ENCODE measurements at places on chromosomes 6 and 20.

DNA sequence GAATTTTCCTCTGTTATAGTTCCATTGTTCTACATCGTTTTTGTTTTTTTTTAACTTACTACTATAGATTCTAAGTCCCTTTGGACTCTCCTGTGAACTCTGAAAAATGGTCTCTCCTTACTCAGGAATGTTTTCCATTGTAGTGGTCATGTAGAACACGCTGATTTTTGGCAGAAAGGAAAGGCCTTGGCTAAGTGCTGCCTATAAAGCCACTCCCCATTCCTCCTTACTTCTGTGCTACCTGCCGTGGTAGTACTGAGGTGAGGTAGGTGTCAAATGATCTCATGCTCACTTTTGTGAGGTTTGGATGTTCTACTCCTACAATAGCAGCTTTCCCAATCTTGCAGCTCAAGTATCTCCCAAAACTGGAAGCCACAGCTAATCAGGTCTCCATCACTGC is 270.7 kb downstream of the SLC35F1 start:
- no peak for DNase-seq

DNA sequence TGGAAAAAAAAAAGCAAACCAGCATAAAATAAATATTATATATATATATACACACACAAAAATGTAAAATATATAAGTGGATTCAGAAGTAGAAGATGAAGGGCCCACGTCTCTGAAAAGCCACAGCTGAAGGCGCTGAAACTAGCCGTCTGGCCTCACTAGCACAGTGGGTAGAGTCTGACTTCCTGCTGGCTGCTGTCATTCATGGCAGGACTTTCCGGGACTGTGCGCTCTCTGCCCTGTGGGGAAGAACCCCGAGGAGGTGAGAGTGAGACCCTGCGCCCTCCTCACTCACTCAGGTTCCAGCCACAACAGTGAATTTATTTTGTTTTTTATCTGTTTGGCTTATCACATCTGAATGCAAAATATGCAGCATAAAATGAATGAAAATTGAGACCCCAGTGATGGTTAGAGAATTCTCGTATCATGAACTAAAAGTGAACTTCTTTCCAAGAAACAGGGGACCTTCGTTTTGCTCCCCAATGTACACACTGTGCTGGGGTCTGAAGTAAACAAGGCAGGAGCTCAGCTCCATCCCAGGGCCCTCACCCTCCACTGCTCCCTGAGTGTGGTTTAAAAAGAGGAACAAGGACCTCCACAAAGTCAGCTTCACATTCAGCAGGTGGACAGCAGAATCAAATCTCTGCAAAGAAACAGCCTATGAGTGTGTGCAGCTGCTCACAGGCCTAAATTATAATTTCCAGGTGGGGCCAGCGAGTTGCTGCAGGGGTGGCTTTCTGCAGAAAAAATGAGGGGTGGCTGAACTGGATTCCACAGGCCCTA is 1.3 kb upstream of the RAMACL start:
- no peak for DNase-seq

DNA sequence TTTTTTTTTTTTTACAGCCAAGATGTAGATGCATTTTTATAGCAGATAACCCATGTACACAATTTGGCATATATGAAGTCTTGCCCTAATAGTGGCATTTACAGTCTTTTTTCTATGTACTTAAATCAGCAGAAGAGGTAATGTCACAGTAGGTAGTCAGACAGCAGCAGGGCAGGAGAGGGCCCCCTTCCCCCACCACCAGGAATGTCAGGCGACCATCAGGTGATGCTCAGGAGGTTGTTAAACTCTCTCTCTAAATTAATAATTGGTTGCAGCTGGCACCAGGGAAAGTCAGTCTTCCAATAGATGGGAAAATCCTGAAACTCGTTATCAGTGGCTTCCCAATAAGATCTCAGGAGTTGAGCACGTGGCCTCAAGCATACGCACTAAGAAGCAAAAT is 188.0 kb upstream of the ADGRB3 start:
- no peak for DNase-seq

GRCh38 chr20:59520814-59521213 is 83.5 kb upstream of the PHACTR3 start:
- no peak for DNase-seq

DNA sequence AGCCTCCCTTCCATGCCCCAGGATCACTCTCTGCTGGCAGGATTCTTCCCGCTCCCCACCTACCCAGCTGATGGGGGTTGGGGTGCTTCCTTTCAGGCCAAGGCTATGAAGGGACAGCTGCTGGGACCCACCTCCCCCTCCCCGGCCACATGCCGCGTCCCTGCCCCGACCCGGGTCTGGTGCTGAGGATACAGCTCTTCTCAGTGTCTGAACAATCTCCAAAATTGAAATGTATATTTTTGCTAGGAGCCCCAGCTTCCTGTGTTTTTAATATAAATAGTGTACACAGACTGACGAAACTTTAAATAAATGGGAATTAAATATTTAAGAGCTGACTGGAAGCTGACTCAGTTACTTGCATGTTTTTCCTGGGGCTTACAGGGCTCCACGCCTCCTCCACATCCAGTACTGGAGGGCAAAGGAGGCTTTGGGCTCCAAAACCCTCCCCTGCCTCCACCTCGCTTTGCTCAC is 24.3 kb upstream of the FANCE start:
- DNase-seq, result no peak

- DNase-seq, result no peak
Measured at GRCh38 chr20:41342474-41343464, 2.1 kb downstream of the LPIN3 start.

DNA sequence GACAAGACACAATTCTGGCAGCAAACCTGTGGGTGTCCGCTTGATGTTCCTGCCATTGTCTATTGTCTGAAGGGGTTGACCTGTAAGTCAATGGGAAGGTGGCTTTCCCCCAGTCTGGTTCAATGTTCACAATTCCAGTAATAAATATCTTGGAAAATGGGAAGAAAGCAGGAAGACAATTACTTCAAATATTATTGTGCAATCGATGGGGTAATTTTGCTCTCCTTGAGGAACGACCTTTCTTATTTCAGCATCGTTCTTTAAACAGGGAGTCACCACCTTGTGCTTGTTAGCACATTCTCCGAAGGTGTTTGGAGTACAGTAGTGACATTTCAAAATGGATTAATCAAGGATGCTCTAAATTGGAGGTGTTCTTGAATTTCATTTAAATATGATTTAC is 136.9 kb downstream of the BTBD3 start:
- no peak for DNase-seq

DNA sequence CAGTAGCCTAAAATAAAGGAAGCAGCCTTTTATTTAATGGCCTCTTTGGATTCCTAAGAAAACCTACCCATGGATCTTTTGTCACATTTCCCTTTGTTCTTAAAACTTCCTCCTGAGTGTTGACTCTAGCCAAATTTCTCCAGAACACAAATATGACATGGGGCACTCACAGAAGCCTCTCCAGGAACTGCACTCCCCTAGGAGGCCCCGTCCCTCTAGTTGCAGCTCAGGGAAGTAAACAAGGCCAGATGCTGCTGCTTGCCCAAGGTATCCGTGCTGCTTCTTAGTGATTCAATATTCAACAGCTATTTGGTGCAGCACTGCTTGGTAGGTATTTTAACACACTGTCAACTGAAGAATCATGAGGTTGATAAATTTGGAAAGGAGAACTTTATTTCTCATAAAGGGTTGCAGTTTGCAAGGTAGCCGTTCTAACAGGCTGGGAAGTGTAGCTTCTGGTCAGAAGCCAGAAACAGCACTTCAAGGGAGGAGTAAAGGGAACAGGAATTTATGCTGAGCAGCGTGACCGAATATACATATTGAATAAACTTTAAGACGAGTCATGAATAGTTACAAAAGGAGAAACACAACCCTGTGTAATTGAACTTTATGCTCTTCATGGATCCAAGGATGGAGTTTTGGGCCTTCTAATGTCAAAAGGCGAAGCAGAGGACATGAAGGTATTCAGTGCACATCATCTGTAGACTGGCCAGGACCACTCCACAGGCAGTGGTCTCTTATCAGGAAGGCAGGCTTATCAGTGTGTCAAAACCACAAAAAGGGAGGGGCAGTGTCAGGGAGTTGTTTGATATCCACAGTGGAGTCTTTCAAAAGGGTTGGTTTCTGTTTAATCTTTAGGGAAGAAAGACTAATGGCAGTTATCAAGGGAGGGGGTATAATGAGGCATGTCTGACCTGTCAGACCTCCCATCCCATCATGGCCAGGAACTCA is 63.3 kb downstream of the CD24 start:
- no peak for DNase-seq

GRCh38 chr6:28969129-28969528 is 36.0 kb downstream of the ZNF311 start:
- DNase-seq, result no peak

DNA sequence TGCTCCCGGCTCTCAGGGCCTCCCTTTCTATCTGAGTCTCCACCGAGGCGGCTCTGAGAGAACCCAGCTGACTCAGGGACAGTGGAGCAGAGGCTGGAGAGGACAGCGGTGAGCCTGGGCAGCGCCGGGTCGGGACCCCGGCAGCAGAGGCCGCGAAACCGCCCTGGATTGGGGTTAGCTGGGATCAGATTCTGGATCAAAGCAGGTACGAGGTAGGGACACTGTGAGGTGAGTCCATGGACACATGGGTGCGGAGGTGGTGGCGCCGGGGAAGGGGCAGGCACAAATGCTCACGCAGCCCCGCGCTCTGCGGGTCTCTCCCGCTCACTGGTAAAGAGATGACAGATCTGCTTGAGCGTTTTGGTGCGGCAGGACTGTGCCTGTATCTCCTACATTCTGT is 146.4 kb upstream of the GGTLC1 start:
- no peak for DNase-seq

GRCh38 chr6:165905744-165906143 is 242.7 kb upstream of the PDE10A start:
- DNase-seq, result no peak

- no peak for DNase-seq
Measured at GRCh38 chr6:35038076-35038475, 103.1 kb downstream of the TCP11 start.

GRCh38 chr6:144395014-144395413 is 109.9 kb downstream of the UTRN start:
- no peak for DNase-seq

DNA sequence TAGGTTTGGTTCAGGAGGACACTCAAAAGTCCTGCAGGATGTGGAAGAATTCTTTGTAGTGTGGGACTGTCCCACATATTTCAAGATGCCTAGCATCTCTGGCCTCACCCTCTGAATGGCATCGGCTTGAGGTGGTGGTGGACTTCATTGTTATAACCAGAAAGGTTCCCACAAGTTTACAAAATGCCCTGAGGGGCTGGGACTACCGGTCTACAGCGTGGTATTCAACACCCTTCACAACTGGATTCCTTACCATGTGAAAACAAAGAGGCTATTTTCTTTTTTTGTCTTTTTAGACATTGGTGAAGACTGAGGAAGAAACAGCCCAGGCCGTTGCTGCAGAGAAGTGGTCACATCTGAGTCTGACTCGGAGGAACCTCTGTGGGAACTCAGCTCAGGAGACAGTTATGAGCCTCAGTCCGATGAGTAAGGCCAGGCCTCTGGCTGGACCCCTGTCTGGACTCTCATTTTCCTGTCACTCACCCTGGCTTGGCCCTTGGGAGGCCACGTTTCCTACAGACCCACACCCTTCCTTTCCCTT is 15.2 kb downstream of the PGBD1 start:
- DNase-seq, result no peak

All from left hindlimb (tissue), 1 donor.